CD4-positive, alpha-beta T cell treated with Interleukin-12 subunit alpha and Interleukin-12 subunit beta, for 1 hour (primary cell): ENCODE measurements at places on chromosomes 3 and 15.
A peak's percentile ranks its signal among the peaks of the same experiment; 100 is the strongest.

DNA sequence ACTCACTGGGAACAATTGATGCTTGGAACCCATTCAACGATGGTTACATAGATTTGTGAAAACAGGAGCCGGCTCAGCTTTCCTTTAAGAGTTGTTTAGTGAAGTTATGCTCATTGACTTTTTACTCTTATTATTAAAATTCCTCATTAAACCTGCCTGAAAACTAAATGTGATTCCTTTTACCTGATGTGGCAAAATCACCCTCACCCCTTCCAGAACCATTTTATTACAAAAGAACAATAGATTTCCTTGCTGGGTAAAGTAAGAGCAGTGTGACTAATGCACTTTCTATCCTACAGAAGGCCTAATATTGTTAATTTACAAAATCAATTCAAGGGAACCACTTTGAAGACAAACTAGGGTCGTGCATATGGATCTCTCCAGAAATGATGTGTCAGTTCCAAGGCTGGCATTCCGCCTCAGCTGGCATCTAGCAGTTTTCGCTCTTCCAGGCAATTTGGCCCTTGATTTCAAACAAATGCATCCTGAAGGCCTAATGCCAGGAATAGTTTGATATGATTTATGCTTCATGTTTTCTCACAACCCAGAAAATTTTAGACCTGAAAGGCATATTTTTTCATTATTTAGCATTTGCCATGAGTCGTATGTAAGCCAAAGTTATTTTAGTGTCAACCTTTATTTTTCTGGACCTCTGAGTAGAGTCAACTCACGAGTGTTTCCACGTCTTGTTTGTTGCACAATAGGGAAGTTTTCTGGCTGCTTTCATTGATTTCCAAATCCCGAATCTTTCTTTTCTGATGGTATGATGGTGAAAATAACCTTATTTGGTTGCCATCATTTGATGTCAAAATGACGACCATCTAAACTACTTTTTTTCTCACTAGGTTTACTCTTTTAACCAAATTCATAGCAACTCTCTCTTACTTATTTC, 447.8 kb downstream of the MECOM start:
- DNase-seq, result no peak

DNA sequence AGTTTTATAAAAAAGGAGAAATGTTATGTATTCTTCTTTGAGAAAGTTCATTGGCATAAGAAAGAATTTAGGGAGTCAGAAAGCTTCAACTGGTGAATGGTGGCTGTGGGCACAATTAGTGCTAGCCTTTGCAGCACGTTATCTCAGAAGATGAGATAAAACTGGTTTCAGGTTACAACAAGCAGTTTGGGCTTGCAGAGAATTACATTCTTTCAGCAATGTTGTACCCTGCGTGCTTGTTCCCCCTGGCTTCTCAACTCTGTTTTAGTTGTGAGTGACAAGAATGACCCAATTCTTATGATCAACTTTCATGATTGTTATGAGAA, 31.6 kb upstream of the ACP3 start:
- DNase-seq, result no peak

DNA sequence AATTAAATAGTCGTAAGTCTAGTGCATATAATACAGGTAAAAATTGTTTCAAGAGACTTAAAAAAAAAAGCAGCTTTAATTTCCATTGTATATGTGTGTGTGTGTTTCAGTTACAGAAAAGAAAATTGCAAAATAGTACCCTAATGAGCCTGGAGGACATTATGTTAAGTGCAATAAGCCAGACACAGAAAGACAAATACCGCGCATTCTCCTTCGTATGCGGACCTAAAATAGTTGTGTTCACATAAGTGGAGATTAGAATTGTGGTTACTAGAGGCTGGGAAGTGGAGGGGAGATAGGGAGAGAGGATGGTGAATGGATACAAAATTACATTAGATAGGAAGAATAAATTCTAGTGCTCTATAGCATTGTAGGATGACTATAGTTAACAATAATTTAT, 3.6 kb downstream of the MESD start:
- DNase-seq, result no peak

GRCh38 chr3:25823314-25823713, 33.4 kb downstream of the OXSM start:
- no peak for DNase-seq

- DNase-seq, result no peak
These were observed 22.1 kb downstream of the NCK1 start for GRCh38 chr3:136883967-136884720.

- no peak for DNase-seq
These were observed 5.3 kb downstream of the SNUPN start for GRCh38 chr15:75620058-75620820.

DNA sequence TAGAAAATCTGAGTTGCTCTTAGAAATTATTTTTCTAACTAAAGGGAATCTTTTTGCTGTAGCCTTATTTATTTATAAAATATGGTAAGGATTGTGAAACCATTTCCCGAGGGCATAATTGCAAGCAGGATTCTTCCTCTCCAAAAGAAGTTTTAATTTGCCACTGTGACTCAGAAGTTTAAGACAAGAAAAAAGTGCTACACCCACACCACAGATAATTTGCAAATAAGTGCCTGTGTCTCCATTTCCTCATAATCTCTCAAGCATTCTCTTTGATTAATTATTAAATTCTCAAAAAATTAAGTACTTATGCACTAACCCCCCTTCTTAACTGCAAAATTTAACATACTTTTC, 43.6 kb downstream of the RASA2 start:
- DNase-seq, result peak; percentile 21

DNA sequence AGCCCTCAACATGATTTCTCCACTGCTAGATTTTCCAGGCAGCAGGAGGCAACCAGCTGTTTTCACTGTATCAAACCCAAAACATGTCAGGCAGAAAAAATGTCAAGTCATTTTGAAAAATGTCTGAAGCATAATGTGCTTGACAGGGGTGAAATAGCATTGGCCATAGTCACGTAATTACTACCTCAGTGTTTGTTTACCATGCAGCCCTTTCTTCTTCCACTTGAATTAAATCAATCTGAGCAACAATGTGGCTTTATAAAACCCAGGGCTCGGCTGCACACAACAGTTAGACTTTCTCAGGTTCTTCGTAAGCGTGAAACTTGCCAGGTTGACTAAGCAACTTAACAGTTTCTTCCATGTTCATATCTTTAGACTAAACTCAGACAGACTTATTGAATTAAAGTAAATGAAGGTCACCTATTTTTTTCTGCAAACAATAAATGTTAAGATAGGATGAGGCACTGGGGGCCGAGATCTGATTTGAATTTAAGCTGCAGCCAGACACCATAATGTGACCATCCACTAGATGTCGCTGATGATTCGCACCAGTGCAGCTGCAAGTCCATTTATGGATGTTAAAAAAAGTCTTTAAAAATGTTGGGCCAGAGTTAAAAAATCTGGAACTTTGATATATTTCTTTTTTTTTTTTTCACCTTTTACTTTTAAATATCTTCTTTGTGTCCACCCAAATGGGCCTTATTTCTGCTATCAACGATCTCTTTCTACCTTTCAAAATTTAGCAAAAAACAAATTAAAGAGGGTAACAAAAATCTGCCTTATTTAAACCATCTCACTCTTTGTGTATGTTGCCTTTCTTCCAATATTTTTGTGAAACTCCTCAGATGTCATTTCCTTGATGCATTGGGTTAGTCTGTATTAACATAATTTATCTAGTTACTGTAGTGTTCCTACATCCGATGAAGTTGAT, 305.9 kb downstream of the CACNA2D3 start:
- peak; percentile 17 for DNase-seq

DNA sequence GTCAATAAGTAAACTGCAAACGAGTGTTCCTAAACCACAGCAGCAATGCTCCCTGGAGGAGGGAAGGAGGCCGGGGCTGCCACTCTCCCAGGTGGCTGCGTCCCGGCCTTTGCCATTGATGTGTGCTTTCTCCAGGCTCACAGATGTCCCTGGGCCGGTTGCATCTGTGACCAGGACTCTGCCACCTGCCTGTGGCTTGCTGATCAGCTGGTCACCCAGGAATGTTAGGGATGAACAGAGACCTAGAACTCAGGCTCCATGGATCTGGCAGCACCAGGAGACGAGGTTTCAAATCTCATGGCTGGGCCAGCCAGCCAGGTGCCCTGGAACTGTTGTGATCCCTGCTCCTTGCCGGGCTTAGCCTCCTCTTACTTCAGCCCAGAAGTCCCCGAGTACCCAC, 65.7 kb downstream of the KLF15 start:
- DNase-seq, result no peak

DNA sequence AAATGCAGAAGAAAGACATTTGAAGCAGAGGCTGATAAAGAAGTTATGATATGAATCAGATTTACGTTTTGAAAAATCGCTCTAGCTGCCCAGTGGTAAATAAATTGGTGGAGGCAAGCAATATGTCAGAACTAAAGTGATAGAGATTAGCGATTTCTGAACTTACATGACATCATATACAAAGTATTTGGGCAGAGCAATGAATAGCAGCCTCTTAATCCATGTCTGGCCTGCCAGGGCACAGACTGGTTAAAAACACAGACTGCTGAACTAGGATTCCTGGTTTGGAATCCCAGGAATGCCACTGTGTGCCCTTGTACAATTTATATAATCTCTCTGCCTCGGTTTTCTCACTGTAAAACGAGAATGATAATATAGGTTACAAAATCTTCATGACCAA, 243.1 kb upstream of the SETMAR start:
- DNase-seq, result no peak

GRCh38 chr3:194130807-194131589, 5.0 kb upstream of the HES1 start:
- DNase-seq, result no peak

DNA sequence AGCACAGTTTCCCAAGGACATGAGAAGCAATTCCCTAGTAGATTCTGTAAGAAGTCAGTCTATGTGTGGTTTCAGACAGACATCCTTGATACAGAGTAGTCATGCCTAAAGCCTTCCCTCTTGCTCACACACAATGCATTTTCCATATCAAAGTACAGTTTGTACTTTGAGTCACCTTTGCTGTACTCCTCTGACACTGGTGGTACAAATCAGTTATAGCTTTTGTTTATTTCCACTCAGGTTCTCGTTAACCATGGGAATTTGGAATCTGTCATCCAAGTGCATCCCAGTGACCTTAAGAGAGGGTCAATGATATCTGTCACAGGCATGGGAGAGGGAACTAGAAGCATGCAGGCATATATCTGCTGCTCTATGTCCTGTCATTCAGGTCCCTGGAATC, 3.6 kb upstream of the GNB4 start:
- no peak for DNase-seq

DNA sequence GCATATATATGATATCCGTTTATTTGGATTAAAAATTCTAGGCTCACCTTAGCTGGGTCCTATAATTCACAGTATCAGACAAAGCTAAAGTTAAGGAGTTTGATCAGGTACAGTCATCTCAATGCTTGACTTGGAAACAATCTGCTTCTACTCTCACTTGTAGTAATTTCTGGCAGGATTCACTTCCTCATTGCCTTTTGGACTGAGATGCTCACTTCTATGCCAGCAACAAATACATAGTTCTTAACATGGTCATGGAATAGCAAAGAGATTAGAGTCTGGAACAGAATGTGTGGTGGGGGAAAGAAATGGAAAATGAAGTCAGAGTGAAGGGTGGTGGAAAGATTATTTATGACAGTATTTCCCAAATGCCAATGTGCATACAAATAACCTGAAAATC, 693.6 kb downstream of the CADM2 start:
- no peak for DNase-seq

GRCh38 chr3:19920401-19921080, 13.5 kb downstream of the EFHB start:
- no peak for DNase-seq

GRCh38 chr3:59256230-59256629, 206.4 kb upstream of the CFAP20DC start:
- no peak for DNase-seq

DNA sequence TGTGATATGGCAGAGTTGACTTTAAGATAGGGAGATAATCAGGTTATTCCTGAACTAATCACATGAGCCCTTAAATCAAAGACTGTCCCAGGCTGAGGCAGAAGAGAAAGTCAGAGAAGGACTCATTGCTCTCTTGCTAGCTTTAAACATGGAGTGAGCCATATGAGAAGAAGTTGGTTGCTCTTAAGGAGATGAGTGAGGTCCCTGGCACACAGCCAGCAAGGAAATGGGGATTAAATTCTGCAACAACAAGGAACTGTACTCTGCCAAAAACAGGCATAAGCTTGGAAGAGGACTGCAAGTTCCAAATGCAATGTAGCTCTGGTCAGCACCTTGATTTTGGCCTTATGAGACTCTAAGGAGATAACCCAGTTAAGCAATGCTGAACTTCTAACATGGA, 457.0 kb downstream of the PLOD2 start:
- DNase-seq, result no peak

- no peak for DNase-seq
These were observed 486.7 kb downstream of the IL5RA start for GRCh38 chr3:2623436-2623835.

- DNase-seq, result no peak
These were observed 95.7 kb downstream of the RORA start for GRCh38 chr15:61133361-61133760.

GRCh38 chr3:37725842-37726241, 135.8 kb upstream of the CTDSPL start:
- no peak for DNase-seq

DNA sequence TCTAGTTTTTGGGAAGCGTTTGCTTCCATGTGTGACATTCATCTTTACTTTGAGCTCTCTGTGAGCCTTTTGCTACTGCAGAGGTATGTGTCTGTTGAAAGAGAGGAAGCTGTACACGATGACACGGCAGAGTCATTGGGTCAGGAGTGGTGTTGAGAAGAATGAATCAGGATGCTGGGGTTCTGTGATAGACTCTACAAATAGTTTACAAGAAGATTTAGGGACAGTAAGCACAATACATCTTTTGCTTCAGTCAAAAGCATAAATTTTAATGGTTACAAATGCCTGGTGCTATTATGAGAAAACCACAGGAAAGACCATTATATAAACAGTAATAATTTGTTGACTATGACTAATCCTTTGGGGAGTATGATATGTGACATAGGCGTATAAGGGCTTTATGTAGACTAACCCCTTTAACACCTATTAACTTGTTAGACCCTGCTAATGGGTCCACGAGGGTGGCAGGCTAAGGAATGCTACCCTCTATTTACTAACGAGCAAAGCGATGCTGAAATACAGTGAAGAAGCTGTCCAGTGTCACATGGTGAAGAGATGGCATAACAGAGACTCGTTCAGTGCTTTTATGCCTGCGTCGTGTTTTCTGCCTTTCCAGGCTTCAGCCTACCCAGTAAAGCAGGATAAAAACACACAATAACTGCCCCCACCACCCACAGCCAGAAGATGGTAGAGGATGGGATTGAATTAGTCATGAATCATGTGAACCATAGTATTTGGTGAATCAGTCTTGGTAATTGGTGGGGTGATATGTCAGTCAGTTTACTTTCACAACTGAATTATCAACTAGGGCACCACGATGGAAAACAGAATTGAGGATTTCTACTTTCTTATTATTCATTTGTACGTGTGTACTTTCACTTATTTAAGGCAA, 118.8 kb downstream of the LPP start:
- no peak for DNase-seq

- DNase-seq, result no peak
These were observed 97.4 kb upstream of the KLF13 start for GRCh38 chr15:31228980-31229826.

- DNase-seq, result no peak
These were observed 21.9 kb upstream of the NR1I2 start for GRCh38 chr3:119759962-119760361.
